ENCODE measurements at places on chromosomes 7 and 10. TPM values are rescaled to one million over a fixed set of nuclear protein-coding genes. Genes with fewer than 3 reads are reported as not detected.

Gene ASB15
- not detected for total RNA-seq

Gene CNPY1
- total RNA-seq, result not detected

Gene PGAM2
- total RNA-seq, result 9.5 TPM

Gene KIF20B
- 2.0 TPM for total RNA-seq

Gene LIMK1
- total RNA-seq, result 19.7 TPM

Gene GOLGA7B
- 0.07 TPM for total RNA-seq

Gene TMEM139
- total RNA-seq, result 3.2 TPM

Gene TFR2
- 0.35 TPM for total RNA-seq

Gene HTR5A
- not detected for total RNA-seq

Gene OR2A1
- total RNA-seq, result 0.14 TPM

- DNase-seq, result no peak
- H3K27ac ChIP-seq, result no peak overlapping the region
- no peaks in the 10 kb centered on the region for H3K27me3 ChIP-seq
- no peaks in the 10 kb centered on the region for H3K36me3 ChIP-seq
- H3K4me1 ChIP-seq, result no peaks in the 10 kb centered on the region
These were observed 32.6 kb downstream of the AP5Z1 start for GRCh38 chr7:4808026-4808425.

GRCh38 chr10:126066456-126066855, 170.1 kb downstream of the FANK1 start:
- H3K27me3 ChIP-seq, result no peaks in the 10 kb centered on the region
- H3K4me1 ChIP-seq, result peaks cover 38% of the 10 kb centered on the region
- H3K36me3 ChIP-seq, result no peaks in the 10 kb centered on the region
- H3K4me3 ChIP-seq, result no peak overlapping the region
- no peak for DNase-seq

- peaks cover 4% of the 10 kb centered on the region for H3K4me1 ChIP-seq
- peaks cover 11% of the 10 kb centered on the region for H3K36me3 ChIP-seq
- H3K4me3 ChIP-seq, result no peak overlapping the region
- no peak for DNase-seq
- H3K27ac ChIP-seq, result no peak overlapping the region
These were observed 9.4 kb downstream of the NODAL start for GRCh38 chr10:70432101-70432500.

- no peaks in the 10 kb centered on the region for H3K36me3 ChIP-seq
- H3K27me3 ChIP-seq, result no peaks in the 10 kb centered on the region
- no peaks in the 10 kb centered on the region for H3K4me1 ChIP-seq
- DNase-seq, result peak; percentile 2
- H3K4me3 ChIP-seq, result peak overlapping the region; percentile 46
- H3K27ac ChIP-seq, result no peak overlapping the region
These were observed 16.1 kb upstream of the LAMB4 start for GRCh38 chr7:108146070-108146842.

- peak overlapping the region; percentile 70 for H3K27ac ChIP-seq
- no peaks in the 10 kb centered on the region for H3K27me3 ChIP-seq
- DNase-seq, result no peak
- no peaks in the 10 kb centered on the region for H3K4me1 ChIP-seq
- peak overlapping the region; percentile 89 for H3K4me3 ChIP-seq
These were observed 148.2 kb downstream of the CELF2 start for GRCh38 chr10:11165591-11166543.

DNA sequence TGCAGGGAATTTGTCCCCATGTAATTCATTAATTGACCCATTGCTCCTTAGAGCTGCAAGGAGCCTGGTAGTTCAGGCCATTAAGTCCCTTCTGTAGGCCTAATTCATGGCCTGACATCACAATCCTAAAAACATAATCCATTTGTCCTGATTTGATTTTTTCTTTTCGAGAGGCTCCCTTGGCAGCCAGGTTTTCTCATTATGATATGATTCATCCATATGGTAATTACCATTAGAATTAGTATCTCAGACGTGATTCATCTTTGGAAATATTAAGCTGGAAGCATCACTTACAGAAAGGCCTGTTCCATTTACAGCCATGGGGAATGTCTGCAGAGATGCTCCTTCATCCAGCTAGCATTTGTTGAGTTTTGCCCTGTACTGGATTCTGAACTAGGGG, 128.5 kb downstream of the PLCE1 start:
- no peaks in the 10 kb centered on the region for H3K27me3 ChIP-seq
- H3K4me3 ChIP-seq, result no peak overlapping the region
- DNase-seq, result no peak

GRCh38 chr10:118439824-118440223, 97.7 kb upstream of the FAM204A start:
- no peak for DNase-seq
- H3K4me3 ChIP-seq, result no peak overlapping the region
- H3K27me3 ChIP-seq, result no peaks in the 10 kb centered on the region
- H3K36me3 ChIP-seq, result no peaks in the 10 kb centered on the region

- H3K27me3 ChIP-seq, result no peaks in the 10 kb centered on the region
- no peaks in the 10 kb centered on the region for H3K36me3 ChIP-seq
These were observed 69.1 kb downstream of the RTKN2 start for GRCh38 chr10:62199584-62199983.

- H3K27me3 ChIP-seq, result no peaks in the 10 kb centered on the region
- peaks cover 5% of the 10 kb centered on the region for H3K4me1 ChIP-seq
- no peak overlapping the region for H3K4me3 ChIP-seq
- DNase-seq, result no peak
These were observed 80.4 kb downstream of the TES start for GRCh38 chr7:116290740-116291139.

GRCh38 chr7:148436135-148436534, 154.4 kb upstream of the C7orf33 start:
- H3K4me3 ChIP-seq, result no peak overlapping the region
- no peaks in the 10 kb centered on the region for H3K36me3 ChIP-seq
- no peaks in the 10 kb centered on the region for H3K27me3 ChIP-seq
- H3K4me1 ChIP-seq, result no peaks in the 10 kb centered on the region
- H3K27ac ChIP-seq, result no peak overlapping the region
- DNase-seq, result no peak

DNA sequence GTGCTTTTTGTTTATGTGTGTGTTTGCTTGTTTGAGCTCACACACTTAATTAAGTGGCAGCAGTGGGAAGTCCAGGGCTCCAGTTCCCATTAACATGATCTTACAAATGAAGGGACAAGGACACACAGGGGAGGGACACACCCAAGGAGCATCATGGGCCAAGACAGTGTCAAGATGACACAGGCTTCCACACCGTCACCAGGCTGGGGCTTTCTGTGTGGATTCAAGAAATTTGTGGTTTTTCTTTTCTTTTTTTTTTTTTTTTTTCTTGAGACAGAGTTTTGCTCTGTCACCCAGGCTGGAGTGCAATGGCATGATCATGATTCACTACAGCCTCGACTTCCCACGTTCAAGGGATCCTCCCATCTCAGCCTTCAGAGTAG, 173.6 kb downstream of the KIAA1217 start:
- H3K27me3 ChIP-seq, result no peaks in the 10 kb centered on the region
- peaks cover 12% of the 10 kb centered on the region for H3K4me1 ChIP-seq
- no peak for DNase-seq
- no peaks in the 10 kb centered on the region for H3K36me3 ChIP-seq
- no peak overlapping the region for H3K4me3 ChIP-seq

DNA sequence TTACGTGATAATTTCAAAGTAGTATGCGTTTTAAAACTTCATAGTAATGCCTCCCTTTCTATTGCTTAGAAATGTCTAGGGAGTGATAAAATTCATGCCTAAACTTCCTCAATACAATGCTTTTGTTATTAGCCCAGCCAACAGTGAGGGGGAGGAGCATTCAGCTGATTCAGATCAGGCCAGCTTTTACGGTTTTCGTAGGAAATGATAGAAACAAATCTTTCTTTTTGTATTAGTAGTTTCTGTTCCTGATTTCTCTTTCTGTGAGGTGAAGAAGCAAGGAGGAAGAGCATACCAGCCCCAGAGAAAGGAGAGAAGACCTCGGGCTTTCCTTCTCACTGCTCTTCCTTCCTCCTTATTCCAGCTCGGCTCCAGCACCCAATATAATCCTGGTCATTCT, 35.2 kb upstream of the ITPRID1 start:
- H3K4me1 ChIP-seq, result no peaks in the 10 kb centered on the region
- no peak overlapping the region for H3K4me3 ChIP-seq
- H3K27ac ChIP-seq, result no peak overlapping the region
- DNase-seq, result no peak
- no peaks in the 10 kb centered on the region for H3K36me3 ChIP-seq

DNA sequence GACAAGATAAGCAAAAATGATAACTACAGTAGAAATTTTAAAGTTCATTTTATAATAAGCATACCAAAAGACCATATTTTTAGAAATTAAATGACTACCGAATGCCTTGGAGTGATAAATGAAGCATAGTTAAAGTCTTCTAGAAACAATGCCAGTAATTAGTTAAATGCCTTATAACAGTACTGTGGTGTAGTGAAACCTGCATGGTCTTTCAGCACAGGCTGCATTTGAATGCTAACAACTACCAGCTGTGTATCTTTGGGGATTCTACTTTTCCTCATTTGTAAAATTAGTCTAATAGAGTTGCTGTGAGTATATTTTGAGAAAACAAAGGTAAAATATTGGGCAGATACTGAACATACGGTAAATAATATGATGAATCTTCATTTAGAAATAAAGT, 25.1 kb downstream of the TSPAN12 start:
- H3K4me1 ChIP-seq, result no peaks in the 10 kb centered on the region
- H3K27me3 ChIP-seq, result no peaks in the 10 kb centered on the region
- H3K4me3 ChIP-seq, result no peak overlapping the region
- DNase-seq, result no peak

GRCh38 chr7:100689230-100690135, 4.6 kb downstream of the GIGYF1 start:
- no peak overlapping the region for H3K27ac ChIP-seq
- H3K4me1 ChIP-seq, result peaks cover 23% of the 10 kb centered on the region
- H3K4me3 ChIP-seq, result no peak overlapping the region
- H3K36me3 ChIP-seq, result peaks cover 36% of the 10 kb centered on the region
- no peak for DNase-seq

GRCh38 chr7:20980232-20980631, 193.5 kb upstream of the SP8 start:
- H3K36me3 ChIP-seq, result no peaks in the 10 kb centered on the region
- no peaks in the 10 kb centered on the region for H3K4me1 ChIP-seq
- no peak overlapping the region for H3K4me3 ChIP-seq
- DNase-seq, result no peak

- DNase-seq, result no peak
- no peaks in the 10 kb centered on the region for H3K36me3 ChIP-seq
- H3K27me3 ChIP-seq, result no peaks in the 10 kb centered on the region
- H3K4me1 ChIP-seq, result peaks cover 13% of the 10 kb centered on the region
These were observed 335.3 kb downstream of the NRG3 start for GRCh38 chr10:82210331-82210730.

- no peak overlapping the region for H3K4me3 ChIP-seq
- H3K27me3 ChIP-seq, result no peaks in the 10 kb centered on the region
- DNase-seq, result no peak
- H3K36me3 ChIP-seq, result no peaks in the 10 kb centered on the region
- no peak overlapping the region for H3K27ac ChIP-seq
These were observed 435.9 kb upstream of the PHF14 start for GRCh38 chr7:10537764-10538163.

GRCh38 chr10:84539216-84539615, 210.8 kb downstream of the CCSER2 start:
- H3K4me3 ChIP-seq, result no peak overlapping the region
- H3K36me3 ChIP-seq, result no peaks in the 10 kb centered on the region
- H3K27me3 ChIP-seq, result no peaks in the 10 kb centered on the region

DNA sequence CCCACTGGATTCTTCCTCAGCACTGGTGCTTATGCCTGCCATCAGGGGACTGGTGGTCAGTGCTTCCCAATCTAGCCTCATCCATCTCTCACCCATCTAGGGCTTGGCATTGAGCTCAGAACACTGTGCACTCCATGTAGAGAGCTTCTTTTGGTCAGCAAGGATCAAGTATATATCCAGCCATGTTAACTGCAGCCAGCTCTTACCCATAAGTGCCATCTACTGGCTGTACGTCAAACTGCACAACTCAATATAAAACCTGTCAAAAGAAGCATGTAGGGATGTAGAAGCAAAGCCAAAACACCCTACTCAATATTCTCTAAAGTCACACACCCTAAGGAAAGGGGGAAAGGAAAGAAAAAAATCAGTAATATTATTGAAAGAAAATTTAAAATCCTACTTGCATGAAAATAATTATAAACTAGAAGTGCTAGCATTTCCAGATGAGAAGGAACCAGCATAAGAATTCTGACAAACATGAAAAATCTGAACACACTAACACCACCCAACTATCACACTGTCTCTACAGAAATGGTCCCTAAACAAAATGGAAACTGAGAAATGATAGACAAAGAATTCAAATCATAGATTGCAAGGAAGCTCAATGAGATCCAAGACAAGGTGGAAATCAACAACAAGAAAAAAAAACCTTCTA, 531.1 kb upstream of the STEAP1 start:
- H3K27me3 ChIP-seq, result no peaks in the 10 kb centered on the region
- DNase-seq, result no peak
- no peaks in the 10 kb centered on the region for H3K4me1 ChIP-seq
- H3K27ac ChIP-seq, result no peak overlapping the region
- H3K36me3 ChIP-seq, result no peaks in the 10 kb centered on the region

DNA sequence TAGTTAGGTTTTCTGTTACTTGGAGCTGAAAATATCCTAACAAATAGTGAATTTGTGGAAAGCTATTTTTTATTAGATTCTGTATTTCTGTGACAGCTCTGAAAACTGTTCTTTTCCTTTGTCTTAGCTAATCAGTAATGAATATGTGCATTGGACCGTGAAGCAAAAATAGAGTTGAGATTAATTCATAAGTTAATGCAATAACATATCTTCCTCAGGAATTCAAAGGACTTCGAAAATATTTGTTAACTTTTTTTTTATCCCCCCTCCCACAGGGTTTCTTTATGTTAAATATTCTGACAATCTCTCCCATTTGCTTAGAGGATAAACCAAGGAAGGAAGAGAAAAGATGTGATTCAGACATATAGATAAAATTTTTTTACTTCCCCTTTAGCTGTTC, 101.4 kb downstream of the PODXL start:
- H3K4me3 ChIP-seq, result no peak overlapping the region
- no peaks in the 10 kb centered on the region for H3K36me3 ChIP-seq
- no peak overlapping the region for H3K27ac ChIP-seq
- peaks cover 15% of the 10 kb centered on the region for H3K4me1 ChIP-seq
- no peaks in the 10 kb centered on the region for H3K27me3 ChIP-seq
- no peak for DNase-seq

GRCh38 chr10:86673216-86673826, 5.0 kb downstream of the LDB3 start:
- H3K27me3 ChIP-seq, result no peaks in the 10 kb centered on the region
- DNase-seq, result no peak

DNA sequence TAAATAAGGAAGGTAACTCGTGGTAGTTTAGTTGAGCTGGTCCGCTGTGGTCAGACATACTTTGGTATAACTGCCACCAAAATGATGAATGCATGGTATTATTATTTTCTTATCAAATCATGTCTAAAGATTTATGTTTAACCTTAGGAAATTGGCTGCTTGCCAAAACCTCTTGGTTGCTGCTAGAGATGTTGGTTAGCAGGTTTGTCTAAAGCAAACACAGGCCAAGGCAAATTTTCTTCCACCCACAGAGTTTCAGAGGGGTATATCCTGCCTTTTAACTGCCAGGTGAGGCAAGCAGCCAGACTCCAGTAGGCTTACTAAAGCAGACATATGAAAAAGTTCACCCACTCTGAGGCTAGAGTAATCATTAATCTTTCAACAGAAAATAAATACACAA, 101.4 kb downstream of the SEMA3E start:
- H3K27me3 ChIP-seq, result no peaks in the 10 kb centered on the region
- H3K4me3 ChIP-seq, result no peak overlapping the region
